ENCODE measurements at places on chromosomes 1 and 21.

DNA sequence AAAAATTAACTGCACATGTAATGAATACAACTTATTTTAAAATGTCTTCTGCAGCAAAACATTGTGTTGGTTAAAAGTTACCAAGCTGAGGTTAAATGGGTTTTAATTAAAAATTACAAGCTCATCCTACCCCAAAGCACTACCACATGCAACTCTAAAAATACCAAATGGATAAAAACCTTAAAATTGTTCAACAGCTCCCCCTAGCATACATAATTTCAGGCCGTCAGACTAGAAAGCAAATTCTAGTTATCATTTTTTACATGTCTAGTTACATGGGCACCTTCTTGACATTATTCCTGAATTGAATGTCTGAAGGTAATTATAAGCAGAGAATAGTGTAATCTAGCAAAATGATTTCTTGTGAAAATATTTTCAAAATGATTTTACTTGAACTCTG is 176.5 kb downstream of the C1orf21 start:
- H3K4me1 ChIP-seq = no peaks in the 10 kb centered on the region
- no peak for DNase-seq
- H3K27ac ChIP-seq = no peak overlapping the region
- no peak overlapping the region for H3K4me3 ChIP-seq
- H3K27me3 ChIP-seq = no peaks in the 10 kb centered on the region

DNA sequence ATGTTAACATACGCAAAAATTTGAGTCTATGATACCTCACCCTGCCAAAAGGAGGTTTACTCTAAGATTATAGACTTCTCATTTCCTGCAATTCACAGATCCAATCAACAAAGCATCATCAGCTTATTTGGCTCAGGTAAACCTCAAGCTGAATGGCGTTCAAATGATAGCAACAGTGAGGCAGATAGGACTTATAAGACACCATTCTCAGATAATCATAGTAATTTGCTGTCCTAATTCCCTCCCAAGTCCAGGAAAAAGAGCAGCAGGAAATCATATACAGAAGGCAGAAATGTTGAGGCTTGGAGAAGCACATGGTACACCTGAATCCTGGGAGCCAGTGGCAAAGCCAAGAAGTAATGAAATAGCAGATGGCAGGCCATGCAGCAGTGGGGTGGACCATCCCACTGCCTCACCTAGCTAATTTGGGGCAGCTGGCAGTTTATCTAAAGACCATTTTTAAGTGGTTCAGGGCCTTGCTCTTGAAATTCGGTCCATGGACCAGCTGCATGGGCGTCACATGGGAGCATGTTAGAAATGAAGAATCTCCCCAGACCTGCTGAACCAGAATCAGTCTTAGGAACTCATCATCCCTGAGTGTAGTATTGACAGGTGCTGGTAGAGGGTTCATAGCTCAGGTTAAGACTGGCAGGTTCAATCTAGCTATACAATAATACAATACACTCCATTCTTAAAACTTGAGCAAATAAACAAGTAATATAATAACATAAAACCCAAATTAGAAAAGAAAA is 57.7 kb downstream of the ASTN1 start:
- DNase-seq = no peak
- no peak overlapping the region for H3K4me3 ChIP-seq
- peaks cover 8% of the 10 kb centered on the region for H3K27me3 ChIP-seq
- H3K36me3 ChIP-seq = no peaks in the 10 kb centered on the region
- H3K27ac ChIP-seq = no peak overlapping the region

GRCh38 chr1:159408862-159409400 is 23.1 kb upstream of the OR10J4 start:
- H3K27me3 ChIP-seq = no peaks in the 10 kb centered on the region
- H3K4me3 ChIP-seq = no peak overlapping the region
- H3K27ac ChIP-seq = no peak overlapping the region
- DNase-seq = no peak
- no peaks in the 10 kb centered on the region for H3K36me3 ChIP-seq

DNA sequence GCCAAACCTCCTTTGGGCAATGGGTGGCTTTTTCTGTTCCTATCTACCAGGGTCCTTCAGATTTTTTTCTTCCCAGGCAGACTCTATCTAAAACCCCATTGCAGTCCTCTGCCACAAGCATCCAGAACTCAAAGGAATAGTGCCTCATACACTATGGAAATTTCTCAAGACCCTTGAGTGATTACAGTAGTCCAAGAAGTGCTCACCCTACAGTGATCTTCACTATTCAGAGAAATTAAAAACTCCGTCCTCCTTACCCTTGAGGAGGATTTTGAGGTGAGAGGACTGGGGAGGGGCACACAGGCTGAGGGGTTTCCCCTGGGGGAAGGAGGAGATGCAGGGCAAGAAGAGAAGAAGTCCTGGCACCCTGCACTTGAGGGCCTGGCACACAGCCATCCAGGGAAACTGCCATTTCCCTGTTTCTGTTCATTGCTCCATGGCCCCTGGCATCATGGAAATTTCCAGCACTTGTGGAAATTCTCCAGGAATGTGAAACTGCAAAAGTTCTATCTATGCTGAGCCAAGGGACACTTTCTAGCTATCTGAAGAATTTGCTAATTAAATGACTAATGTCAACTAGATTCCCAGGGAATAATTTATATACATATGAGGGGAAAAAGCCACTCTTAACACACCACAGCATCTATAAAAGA is 102.5 kb upstream of the ATP1B1 start:
- no peak for DNase-seq
- peak overlapping the region; percentile 72 for H3K27ac ChIP-seq
- peaks cover 3% of the 10 kb centered on the region for H3K4me1 ChIP-seq
- H3K27me3 ChIP-seq = no peaks in the 10 kb centered on the region
- no peaks in the 10 kb centered on the region for H3K36me3 ChIP-seq
- no peak overlapping the region for H3K4me3 ChIP-seq

DNA sequence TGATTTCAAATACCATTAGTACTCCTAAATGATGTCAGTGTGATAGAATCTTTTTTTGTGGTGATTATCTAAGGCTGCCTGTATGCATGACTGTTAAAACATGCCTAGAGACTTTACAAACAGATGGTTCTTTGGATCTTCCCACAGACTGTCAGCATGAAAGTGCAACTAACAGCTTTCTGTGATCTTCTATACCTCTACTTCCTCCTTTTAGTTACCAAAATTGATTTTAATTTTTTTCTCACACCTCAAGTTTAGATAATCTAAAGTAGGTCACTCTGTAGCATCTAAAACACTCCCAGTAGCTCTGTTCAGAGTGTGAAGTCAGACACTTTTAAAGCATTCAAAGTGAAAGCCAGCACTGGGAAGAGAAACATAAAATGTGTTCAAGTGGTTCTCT is 534.5 kb downstream of the PTPRC start:
- no peaks in the 10 kb centered on the region for H3K27me3 ChIP-seq
- no peak overlapping the region for H3K4me3 ChIP-seq
- H3K36me3 ChIP-seq = no peaks in the 10 kb centered on the region

GRCh38 chr1:41646186-41646585 is 161.7 kb upstream of the EDN2 start:
- H3K4me3 ChIP-seq = no peak overlapping the region
- H3K27me3 ChIP-seq = no peaks in the 10 kb centered on the region
- H3K4me1 ChIP-seq = no peaks in the 10 kb centered on the region
- no peak for DNase-seq
- H3K27ac ChIP-seq = no peak overlapping the region

GRCh38 chr1:116311193-116311592 is 61.9 kb upstream of the ATP1A1 start:
- H3K36me3 ChIP-seq = no peaks in the 10 kb centered on the region
- H3K4me3 ChIP-seq = no peak overlapping the region
- H3K27me3 ChIP-seq = no peaks in the 10 kb centered on the region
- H3K4me1 ChIP-seq = no peaks in the 10 kb centered on the region

DNA sequence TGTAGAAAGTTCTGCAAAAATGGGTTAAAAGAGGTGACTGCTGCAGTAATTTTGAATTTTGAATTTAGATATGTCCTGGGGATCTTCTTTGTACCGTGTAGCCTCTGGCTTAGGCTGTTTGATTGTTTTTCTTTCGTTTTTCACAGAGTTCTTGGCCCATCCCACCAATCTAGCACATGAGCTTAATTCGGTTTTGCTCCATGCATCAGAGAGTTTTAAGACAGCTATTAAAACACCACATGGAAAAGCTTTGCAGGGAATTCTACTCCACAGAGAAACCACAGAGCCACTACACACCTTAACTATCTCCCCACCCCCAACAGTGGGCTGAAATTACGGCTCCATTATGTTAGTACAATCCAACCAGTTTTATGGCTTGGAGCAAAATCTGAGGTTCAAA is 25.5 kb downstream of the SPAG17 start:
- no peaks in the 10 kb centered on the region for H3K27me3 ChIP-seq
- no peak for DNase-seq
- H3K36me3 ChIP-seq = no peaks in the 10 kb centered on the region
- H3K4me1 ChIP-seq = no peaks in the 10 kb centered on the region
- H3K27ac ChIP-seq = no peak overlapping the region

DNA sequence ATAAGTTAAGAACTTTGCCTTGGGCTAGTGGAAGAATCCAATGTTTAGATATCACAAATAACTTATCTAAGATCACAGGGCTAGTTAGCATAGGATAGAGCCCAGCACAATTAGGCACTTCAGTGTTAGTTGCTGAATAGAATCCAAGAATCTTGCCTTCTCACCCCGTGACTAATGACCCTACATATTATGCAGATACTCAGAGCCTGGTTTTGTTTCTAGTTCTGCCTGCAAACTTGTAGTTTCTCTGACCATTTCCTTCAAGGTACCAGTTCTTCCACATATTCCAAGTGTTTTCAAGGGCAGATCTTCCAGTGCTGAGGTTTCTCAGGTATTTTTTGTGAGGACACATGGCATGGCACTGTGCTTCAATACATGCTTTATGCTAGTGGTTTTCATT is 239.3 kb downstream of the KCNK2 start:
- no peak overlapping the region for H3K4me3 ChIP-seq
- H3K27ac ChIP-seq = no peak overlapping the region
- H3K36me3 ChIP-seq = no peaks in the 10 kb centered on the region
- no peaks in the 10 kb centered on the region for H3K27me3 ChIP-seq
- no peak for DNase-seq
- no peaks in the 10 kb centered on the region for H3K4me1 ChIP-seq

DNA sequence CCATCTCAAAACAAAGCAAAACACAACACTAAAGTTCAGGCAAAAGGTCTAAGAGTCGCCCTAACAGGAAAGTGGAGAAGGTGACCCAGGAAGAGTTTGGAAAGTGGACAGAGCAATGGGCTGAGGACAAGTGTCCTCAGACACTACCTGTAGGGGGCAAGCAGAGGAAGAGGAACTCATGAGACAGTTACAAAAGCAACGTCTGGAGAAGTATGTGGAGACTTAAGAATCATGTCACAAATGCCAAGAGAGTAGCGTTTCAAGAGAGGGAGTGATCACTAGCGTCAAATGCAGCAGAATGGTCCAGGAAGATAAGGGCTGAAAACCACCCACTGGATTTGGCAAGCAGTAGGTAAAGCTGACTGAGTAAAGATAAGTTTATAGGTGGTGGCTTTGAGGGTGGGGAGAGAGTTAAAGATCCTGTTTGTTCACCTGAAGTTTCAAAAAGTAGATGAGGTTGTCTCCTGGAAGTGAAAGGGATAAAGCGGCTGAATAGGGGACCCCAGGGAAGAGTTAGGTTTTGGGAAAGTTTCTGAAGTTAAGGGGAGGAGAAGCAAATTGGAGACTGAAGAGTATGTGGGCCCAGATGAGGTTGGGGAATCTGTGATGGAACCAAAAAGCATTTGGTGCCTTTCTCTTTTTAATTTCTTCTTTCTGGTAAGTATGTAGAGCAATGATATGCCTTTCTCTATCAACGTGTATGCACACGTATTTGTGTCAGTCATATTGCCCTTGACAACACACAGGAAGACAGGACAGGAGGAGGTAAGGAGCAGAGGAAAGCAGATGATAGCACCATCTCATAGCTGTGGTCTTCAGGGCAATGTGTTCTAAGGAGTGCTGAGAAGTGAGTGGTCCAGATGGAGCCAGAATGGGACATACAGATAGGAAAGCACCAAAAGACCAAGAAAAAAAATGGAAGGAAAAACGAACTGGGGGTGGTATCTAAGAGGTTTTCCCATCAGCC is 3.1 kb downstream of the BSDC1 start:
- H3K36me3 ChIP-seq = 0 out of 2 replicates have a peak, but pooled peaks cover 2% of the 10 kb centered on the region
- no peak overlapping the region for H3K27ac ChIP-seq
- peaks cover 8% of the 10 kb centered on the region for H3K4me1 ChIP-seq
- no peak overlapping the region for H3K4me3 ChIP-seq
- no peaks in the 10 kb centered on the region for H3K27me3 ChIP-seq
- DNase-seq = no peak

DNA sequence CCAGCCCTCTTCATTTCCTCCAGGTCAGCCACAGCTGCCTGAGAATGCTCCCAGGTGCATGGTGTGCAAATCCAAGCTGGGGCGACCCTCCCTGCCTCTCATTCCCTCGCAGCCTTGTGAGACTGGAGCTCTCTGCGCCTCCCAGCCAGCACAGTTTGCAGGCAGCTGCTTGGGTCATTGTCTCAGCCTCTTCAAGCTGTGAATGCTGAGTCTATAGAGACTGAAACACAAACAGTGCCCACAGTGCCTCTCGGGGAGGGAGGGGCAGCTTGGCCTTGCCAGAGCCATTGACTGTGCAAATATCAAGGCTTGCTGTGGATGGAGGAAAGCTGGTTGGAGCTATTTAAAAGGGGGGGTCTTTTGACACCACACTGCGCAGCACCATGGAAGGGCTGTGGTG is 10.6 kb downstream of the PLXNA2 start:
- H3K4me3 ChIP-seq = no peak overlapping the region
- DNase-seq = no peak
- no peaks in the 10 kb centered on the region for H3K27me3 ChIP-seq
- no peaks in the 10 kb centered on the region for H3K4me1 ChIP-seq
- H3K36me3 ChIP-seq = no peaks in the 10 kb centered on the region
- H3K27ac ChIP-seq = no peak overlapping the region

DNA sequence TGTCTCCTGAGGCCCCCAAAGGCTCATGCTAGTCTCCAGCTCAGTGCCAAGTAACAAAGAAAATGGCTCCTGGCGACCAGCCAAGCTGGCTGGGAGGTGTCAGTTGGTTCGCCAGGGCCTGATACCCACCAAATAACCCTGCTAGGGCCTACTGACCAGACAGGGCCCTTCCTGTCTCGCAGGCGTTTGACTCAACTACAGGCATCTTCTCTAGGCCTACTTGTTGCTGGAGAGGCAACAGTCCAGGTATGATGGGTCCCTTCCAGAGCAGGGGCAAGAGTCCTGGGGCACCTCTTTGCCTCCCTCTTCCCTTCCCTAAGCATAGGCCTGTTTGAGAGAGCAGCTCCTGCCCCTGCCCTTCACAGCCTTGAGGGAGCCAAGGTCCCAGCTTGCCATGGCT is 147.9 kb upstream of the VANGL1 start:
- no peak for DNase-seq
- H3K4me1 ChIP-seq = no peaks in the 10 kb centered on the region
- no peaks in the 10 kb centered on the region for H3K36me3 ChIP-seq
- no peak overlapping the region for H3K27ac ChIP-seq

GRCh38 chr1:170729225-170730002 is 65.5 kb downstream of the PRRX1 start:
- no peak for DNase-seq
- no peak overlapping the region for H3K27ac ChIP-seq
- H3K27me3 ChIP-seq = no peaks in the 10 kb centered on the region
- no peaks in the 10 kb centered on the region for H3K4me1 ChIP-seq
- H3K36me3 ChIP-seq = no peaks in the 10 kb centered on the region

Data from Panc1 (cell line).